Occipital lobe (tissue), 3 donors: ENCODE measurements at places on chromosomes 12 and 14. TPM values are rescaled to one million over a fixed set of nuclear protein-coding genes. Genes with fewer than 3 reads are reported as not detected.

IL22 gene
- not detected for total RNA-seq

PLCZ1 gene
- not detected for total RNA-seq

SLC38A1 gene
- total RNA-seq: 310 TPM

BCAT1 gene
- total RNA-seq: 45.2 TPM

CLEC4C gene
- total RNA-seq: not detected

PZP gene
- not detected for total RNA-seq

KERA gene
- total RNA-seq: 3.0 TPM

TMTC2 gene
- total RNA-seq: 22.9 TPM

ADAMTS20 gene
- total RNA-seq: 0.47 TPM

KLHDC1 gene
- total RNA-seq: 15.9 TPM

NGB gene
- total RNA-seq: 4.1 TPM

CAND1 gene
- 355 TPM for total RNA-seq

MYH6 gene
- not detected for total RNA-seq

BHLHE41 gene
- 1.1 TPM for total RNA-seq

C1QL4 gene
- 0.16 TPM for total RNA-seq
